ENCODE measurements at places on chromosomes 2 and 18.
A peak's percentile ranks its signal among the peaks of the same experiment; 100 is the strongest.

- no peak for DNase-seq
Observed at GRCh38 chr2:220555961-220556630, 928.7 kb downstream of the SLC4A3 start.

DNA sequence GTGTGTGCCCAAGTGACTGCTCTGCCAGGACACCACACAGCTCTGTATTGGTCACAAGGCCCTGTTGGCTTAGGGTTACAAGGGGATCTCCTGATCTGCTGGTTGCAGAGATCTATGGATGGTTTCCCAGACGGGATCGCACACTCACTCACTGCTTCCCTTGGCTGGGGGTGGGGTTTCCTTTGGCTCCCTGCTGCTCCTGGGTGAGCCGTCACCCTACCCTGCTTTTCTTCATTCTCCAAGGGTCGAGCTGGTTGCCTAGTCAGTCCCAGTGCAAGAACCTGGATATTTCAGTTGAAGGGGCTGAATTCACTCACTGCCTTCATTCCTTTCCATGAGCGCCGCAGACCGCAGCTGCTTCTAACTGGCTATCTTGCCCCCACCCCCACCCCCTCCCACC lies 56.3 kb downstream of the GTF3C3 start:
- DNase-seq, result no peak

DNA sequence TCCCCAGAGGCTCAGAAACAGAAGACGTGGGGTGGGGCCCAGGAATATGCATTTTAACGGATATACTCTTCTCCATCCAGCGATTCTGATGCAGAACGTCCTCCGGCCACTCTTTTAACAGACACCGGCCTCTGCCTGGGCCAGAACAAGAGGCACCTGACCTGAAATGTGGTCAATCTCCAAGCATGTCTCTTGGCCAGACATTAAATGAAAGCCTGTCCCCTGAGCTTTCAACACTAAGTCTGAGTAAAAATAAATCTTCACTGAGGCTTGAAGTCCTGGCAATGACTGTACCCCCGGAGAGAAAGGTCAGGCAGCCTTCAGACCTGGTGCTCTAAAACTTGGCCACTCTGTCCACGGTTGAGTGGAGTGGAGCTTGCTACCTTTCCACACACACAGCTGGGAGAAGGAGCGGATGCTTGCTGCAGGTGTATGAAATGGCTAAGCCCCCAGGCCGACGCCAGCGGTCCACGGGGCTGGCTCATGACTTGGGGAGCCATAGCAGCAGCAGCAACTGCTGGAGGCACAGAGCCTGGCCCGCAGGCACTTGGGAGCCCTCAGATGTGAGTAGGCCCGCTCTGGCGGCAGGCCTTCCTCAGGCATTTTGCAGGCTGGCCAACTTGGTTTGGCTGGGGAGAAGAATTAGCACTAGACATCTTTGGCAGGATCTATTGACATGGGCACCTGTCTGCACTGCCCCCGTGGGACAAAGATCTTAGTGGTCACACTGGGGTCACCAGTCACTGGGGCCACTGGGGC lies 79.7 kb downstream of the TMEM17 start:
- DNase-seq, result no peak

GRCh38 chr18:48029296-48029986 lies 99.0 kb upstream of the SMAD2 start:
- no peak for DNase-seq

- no peak for DNase-seq
Observed at GRCh38 chr2:75241696-75242095, 42.4 kb upstream of the TACR1 start.

GRCh38 chr18:27931535-27931934 lies 245.4 kb downstream of the CDH2 start:
- DNase-seq, result no peak

GRCh38 chr2:145631561-145631960 lies 1111.6 kb upstream of the ZEB2 start:
- DNase-seq, result no peak

DNA sequence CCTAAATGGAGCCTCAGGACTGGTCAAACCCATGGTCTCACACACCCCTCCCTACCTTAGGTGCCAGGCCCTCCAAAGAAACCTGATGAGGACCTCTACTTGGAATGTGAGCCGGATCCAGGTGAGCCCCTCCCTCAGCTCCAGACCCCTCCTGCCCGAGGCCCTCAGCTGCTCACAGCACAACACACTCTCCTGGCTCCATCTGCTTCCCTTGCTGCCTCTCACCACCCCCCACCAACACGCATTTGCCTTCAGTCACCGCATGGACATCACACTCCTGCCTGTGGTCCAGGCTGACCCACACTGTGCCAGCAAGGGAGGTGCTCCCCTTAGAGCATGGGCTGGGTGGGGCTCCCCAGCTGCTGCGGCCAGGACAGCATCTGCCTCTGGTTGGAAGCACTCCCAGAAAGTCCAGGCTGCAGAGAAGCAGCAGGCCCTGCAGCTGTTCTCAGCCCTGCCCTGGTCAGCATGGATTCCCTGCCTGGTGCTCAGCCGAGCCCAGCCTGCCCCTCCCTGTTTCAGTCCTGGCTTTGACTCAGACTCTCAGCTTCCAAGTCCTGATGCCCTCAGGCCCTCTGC lies 15.1 kb downstream of the SH2D6 start:
- no peak for DNase-seq

DNA sequence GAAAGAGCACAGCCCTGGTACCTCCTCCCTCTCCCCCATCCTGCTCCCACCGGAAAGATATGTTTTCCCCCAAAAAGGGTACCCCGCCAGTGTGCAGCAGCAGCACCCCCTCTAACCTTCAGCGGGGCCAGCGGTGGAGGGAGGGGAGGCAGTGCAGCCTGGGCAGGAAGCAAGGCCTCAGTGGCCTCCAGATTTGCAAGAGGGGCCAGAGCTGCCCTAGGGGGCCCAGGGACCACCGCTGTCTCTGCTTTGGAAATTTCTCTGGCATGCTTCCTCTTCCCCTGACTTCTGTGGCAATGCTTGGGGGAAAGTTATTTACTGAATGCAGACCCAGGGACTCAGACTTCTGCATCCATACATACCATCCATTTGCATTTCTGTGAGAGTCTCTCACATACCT lies 111.5 kb downstream of the KLHL29 start:
- no peak for DNase-seq

DNA sequence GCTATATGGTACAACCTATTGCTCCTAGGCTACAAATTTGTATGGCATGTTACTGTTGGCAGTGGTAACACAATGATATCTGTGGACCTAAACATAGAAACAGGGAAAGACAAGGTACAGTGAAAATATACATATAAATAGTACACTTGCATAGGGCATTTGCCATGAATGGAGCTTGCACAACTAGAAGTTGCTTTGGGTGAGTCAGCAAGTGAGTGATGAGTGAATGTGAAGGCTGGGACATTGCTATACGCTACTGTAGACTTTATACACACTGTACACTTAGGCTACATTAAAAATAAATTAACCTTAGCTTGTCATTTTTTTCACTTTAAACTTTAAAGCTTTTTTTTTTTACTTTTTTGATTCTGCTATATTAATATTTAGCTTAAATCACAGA lies 500.0 kb upstream of the SETBP1 start:
- DNase-seq, result no peak

- no peak for DNase-seq
Observed at GRCh38 chr18:53610957-53611356, 613.5 kb downstream of the MBD2 start.

DNA sequence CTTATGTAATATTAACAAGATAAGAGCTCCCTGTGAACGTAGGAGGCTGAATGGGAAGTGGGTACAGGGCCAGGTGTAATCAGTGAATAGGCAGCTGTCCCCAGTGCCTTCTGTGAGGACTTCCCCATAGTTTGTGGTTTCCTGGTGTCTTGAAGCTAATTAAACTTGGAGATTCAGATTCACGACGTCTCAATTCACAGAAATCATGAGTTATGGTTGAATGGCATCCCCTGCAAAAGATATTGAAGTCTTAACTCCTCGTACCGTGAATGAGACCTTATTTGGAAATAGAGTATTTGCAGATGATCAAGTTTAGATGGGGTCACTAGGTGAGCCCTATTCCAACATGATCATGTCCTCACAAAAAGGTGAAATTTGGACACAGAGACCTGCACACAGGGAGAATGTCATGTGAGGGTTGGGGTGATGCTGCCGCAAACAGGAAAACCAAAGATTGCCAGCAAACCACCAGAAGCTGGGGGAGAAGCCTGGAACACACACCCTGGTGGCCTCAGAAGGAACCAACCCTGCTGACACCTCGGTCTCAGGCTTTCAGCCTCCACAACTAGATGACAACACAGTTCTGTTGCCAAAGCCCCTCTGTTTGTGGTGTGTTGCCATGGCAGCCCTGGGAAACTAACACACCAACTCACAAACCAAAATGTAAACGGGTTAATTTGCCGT lies 13.2 kb downstream of the ARL4C start:
- peak; percentile 59 for DNase-seq

GRCh38 chr18:62991959-62992358 lies 276.6 kb downstream of the PHLPP1 start:
- no peak for DNase-seq

GRCh38 chr2:175432021-175432420 lies 250.5 kb upstream of the ATP5MC3 start:
- no peak for DNase-seq

- DNase-seq, result no peak
Observed at GRCh38 chr2:28745876-28746275, 5.8 kb upstream of the PPP1CB start.

- no peak for DNase-seq
Observed at GRCh38 chr2:174826051-174826450, 61.8 kb upstream of the CHRNA1 start.

DNA sequence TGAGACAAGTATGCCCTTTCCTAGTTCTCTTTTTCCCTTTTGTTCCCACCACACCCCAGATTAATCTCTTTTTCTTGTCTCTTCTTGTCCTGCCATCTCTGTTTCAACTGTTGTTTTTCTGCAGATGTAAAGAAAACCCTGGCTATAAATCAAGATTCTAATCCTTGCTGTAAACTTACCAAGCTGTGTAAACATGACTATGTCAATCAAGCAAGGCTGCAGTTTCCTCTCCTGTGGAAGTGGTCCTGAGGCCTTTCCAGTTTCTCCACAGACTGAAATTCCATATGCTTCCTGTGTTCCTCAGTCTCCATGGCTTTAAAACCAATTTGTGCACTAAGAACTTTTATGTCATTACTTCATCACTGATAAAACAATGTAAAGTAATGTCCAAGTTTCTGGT lies 288.8 kb upstream of the PIK3C3 start:
- no peak for DNase-seq

GRCh38 chr2:106565599-106565998 lies 78.4 kb downstream of the CD8B2 start:
- no peak for DNase-seq
